CD8-positive, alpha-beta T cell (primary cell): ENCODE measurements at places on chromosomes 4 and X. TPM values are rescaled to one million over a fixed set of nuclear protein-coding genes. Genes with fewer than 3 reads are reported as not detected.

DNA sequence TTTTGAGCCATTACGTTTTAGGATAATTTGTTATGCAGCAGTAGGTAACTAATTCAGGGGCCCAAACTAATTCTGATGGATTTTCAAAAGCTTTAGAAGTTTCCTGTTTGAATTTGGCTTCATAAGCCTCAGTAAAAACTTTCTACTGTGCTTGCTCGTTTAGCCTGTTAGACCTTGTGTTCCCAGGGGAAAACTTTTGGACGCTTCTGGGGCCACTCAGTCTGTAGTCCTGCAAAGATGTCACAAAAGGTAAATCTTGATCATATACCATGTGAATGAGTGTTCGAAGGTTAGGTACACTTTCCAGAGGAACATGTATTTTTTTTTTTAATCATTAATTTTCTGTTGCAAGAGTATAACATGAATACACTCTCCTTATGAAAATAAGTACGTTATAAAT is 70.7 kb downstream of the SUPT20HL2 start:
- no peak for DNase-seq

The ARMCX1 gene
- 1.4 TPM for total RNA-seq

The SULT1B1 gene
- total RNA-seq = 4.5 TPM

DNA sequence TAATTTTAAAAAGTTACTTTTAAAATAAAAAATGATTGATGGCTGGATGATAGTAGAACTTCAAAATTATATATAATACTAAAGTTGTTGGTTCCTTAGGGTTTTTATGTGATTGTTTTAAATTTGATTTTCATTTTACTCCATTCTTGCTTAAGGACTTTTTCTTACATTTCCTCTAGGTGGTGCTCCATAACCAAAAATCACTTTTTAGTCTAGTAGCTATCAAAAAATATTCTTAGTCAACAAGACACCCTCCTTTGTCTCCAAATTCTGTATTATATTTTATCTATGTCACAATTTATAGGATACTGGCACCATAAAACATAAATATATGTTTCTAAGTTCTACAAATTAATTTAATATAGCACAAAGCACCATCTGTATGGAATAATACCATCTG is 67.2 kb upstream of the BRWD3 start:
- DNase-seq = no peak

The NUDT11 gene
- 2.1 TPM for total RNA-seq

The NAAA gene
- total RNA-seq = 26.1 TPM

- no peak for DNase-seq
These were observed 25.9 kb upstream of the FGFR3 start for GRCh38 chr4:1767061-1767769.

The RASSF6 gene
- total RNA-seq = not detected

DNA sequence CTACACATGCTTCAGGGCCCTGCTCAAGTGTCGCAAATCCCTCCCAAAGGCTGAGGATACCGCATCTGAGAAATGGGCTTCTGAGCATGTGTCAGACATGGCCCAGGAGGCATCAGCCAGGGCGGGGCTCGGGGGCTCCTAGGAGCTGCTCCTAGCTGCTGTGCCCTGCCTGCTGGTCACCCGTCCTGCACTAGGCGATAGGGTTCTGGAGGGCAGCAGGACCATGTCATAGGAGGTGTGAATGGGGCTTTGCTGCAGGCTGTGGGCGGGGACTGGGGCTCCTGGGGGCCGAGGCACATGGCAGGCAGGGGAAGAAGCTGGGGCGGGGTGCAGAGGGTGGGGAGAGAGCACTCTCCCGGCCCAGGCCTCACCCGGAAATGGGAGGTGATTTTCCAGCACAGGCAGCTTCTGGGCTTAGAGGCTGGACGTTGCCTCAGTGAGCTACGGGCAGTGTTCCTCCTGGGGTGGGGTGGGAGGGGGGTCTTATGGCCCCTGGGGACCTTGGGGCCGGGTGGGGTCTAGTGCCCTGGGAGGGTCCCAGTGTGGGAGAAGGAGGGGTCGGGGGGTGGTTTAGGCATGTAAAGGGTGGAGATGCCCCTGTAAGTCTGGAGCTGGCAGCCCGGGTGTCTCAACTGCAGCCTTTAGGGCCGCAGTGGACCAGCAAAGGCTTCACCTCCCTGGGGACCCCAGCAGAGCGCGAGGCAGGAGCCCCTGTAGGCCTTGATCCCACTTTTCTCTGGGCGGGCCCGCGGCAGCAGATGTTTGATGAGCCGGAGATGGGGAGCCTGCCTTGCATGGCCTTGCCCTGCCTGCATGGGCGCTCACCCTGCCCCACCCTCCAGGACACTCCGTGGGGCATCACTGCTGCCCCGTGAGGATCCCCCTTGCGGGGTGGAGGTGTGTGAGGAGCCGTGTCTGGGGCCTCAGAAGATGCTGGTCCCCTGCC is 98.6 kb upstream of the LRPAP1 start:
- DNase-seq = no peak

The BTK gene
- 1.4 TPM for total RNA-seq

DNA sequence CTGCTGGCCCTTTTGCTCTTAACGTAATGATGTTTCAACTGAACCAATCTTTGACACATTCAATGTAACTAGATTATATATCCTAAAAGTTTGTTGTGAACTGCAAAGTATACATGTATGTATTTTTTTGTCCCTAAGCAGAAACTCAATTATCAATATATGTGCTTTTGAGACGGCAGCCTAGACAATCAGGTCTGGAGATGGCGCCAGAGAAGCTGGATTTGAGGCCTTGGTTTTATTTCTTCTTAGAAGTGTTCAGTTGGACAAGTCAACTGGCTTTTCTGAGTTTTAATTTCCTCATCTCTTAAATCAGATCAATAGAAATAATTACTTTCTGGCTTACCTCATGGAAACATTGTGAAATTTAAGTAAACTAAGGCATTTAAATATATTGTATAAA is 62.5 kb downstream of the DCAF8L1 start:
- no peak for DNase-seq

DNA sequence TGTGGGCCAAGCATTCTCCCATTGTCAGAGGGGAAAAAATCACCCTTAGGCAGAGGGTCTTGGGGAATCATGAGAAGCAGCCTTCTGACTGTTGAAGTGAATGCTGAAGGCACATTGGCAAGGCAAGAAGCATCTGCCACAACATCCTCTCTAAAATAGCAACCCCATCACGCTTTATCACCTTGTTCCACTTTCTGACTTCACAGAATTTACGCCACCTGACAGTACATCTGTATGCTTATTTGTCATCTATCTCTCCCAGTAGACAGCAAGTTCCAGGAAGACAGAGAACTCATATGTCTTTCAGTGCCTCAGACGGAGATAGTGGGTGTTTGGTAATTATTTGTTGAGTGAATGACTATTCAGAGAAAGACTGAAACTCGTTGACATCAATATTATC is 68.4 kb upstream of the SCML1 start:
- DNase-seq = no peak

DNA sequence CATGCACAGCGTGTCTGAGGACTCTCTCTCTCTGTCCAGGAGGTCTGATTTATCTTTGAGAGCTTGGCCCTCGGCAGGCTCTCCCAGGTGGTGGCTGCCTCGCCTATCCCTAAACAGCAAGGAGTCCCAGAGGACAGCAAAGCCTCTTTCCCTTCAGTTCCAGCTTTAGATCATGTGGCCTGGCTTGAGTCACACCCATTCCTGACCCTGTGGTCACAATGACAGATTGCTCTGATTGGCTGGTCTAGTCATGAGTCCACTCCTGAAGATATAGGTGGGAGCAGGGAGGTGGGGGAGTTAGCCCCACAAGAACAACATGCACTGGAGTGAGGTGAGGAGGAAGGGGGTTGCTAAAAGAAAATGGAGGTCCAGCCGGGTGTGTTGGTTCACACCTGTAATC is 12.1 kb upstream of the PORCN start:
- DNase-seq = no peak

The PITX2 gene
- total RNA-seq = not detected

GRCh38 chr4:26204911-26205370 is 115.9 kb upstream of the RBPJ start:
- no peak for DNase-seq

The UGT2A1 gene
- not detected for total RNA-seq

The TMEM31 gene
- not detected for total RNA-seq

- DNase-seq = no peak
These were observed 401.2 kb upstream of the CNKSR2 start for GRCh38 chrX:20973038-20973437.

DNA sequence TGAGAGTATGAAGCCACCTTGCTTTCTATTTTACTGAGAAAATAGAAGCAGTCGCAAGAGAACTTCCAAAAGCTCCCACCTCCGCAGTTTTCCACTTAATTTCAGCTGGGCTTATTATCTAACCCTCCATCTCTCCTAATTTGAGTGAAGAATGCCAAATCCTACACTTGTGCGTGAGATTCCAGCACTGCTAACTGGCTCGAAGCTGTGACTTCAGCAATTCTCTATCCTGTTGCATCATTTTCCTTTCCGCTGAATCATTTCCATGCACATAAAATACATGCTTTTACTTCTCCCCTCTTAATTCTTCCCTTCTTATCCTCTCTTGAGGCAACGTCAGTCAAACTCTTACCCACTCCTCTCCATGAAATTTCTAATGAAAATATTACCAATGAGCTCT is 189.5 kb downstream of the GASK1B start:
- DNase-seq = no peak

The ZNF711 gene
- total RNA-seq = 6.0 TPM

- no peak for DNase-seq
These were observed 930.3 kb downstream of the STIM2 start for GRCh38 chr4:27790911-27791310.

DNA sequence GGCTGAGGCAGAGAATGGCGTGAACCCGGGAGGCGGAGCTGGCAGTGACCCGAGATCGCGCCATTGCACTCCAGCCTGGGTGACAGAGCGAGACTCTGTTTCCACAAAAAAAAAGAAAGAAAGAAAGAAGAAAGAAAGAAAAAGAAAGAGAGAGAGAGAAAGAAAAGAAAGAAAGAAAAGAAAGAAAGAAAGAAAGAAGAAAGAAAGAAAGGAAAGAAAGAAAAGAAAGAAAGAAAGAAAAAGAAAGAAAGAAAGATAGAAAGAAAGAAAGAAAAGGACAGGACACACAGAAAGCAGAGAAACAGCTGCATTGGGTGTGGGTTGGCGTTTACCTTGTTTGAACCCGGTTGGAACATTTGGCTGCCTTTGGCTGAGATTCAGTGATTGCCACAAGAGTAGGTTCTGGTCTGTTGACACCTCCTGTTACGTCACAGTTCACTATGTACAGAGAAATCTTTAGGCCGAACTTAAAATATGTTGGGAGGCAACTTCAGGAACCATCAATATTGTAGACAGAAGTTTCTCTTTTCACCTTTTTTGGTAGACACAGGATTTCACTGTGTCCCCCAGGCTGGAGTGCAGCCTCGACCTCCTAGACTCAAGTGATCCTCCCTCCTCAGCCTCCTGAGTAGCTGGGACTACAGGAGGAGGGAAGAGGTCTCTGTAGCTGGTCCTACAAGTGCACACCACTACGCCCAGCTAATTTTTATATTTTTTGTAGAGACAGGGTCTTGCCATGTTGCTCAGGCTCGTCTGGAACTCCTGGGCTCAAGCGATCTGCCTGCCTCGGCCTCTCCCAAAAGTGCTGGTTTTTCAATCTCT is 16.3 kb upstream of the PLCXD1 start:
- peak; percentile 1 for DNase-seq

DNA sequence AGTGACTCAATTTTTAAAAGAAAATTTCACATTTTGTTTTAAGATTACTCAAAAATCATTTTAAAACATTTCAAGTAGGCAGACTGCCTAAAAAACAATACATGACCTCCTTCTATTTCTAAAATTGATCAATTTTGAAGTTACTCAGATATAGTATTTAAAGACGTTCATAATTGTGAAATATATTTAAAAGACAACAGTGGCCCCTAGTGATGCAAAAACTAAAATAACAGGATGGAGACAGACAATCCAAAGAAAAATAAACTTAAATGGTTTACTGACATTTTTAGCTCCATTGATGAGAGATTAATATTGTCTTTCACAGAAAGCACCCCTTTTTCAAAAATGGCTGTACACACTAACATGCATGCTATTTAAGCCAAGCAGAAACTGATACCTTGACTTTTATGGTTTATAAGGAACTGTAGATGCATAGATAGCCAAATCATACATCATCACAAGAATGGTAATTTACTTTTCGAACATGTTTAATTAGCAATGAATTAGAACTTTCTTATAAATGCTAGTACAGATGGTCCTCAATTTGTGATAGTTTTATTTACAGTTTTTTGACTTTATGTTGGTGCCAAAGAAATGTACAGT is 69.8 kb upstream of the FAT4 start:
- no peak for DNase-seq

The LEF1 gene
- total RNA-seq = 335 TPM

GRCh38 chr4:157459785-157460184 is 239.3 kb downstream of the GRIA2 start:
- DNase-seq = no peak

The ATOH1 gene
- total RNA-seq = not detected

The FGD1 gene
- not detected for total RNA-seq

The P2RY8 gene
- 197 TPM for total RNA-seq

The TRAM1L1 gene
- total RNA-seq = not detected

The SLC6A14 gene
- total RNA-seq = not detected

The PASD1 gene
- total RNA-seq = not detected

GRCh38 chr4:108535757-108536156 is 84.6 kb upstream of the RPL34 start:
- no peak for DNase-seq

GRCh38 chr4:147057611-147058190 is 112.0 kb upstream of the TTC29 start:
- DNase-seq = no peak

- DNase-seq = no peak
These were observed 536 bp downstream of the SH3BGRL start for GRCh38 chrX:81202456-81202819.

The CASP3 gene
- total RNA-seq = 14.4 TPM
